Colonic mucosa (tissue), 4 donors: ENCODE measurements at places on chromosomes 4 and X. TPM values are rescaled to one million over a fixed set of nuclear protein-coding genes. Genes with fewer than 3 reads are reported as not detected.

DNA sequence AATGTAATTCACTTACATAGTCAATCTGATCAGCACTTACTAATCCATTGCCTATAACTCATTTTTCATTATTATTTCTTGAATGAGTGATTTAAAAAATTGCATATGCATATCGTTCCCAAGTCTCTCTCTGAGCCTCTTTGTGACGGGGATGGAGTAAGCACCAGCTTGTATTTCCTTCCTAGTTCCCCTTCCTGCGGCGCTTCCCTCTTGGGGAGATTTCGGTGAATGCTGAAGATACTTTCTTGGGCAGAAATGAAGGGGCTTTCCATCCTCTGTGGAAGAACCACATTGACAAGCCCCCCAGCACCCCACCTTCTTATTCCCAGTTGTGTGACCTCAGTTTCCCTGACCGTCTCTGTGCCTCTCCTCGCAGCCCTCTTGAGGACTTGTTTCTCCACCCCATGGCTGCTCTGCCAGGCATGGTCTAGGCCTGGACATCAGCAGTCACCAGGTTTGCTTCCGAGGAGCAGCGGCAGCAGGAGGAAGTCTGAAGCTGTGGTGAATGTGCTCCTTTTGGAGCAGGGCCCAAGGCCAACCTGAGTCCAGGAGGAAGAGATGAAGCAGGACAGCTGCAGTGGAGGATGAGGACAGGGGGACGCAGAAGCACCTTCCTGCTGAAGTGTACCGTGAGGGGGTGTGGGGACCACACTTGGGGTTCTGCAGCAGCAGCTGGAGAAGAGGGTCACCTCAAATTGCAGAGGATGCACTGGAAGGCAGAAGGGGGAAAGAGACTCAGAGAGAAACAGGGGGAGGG, 124.9 kb downstream of the IRF2 start:
- no peaks in the 10 kb centered on the region for H3K27me3 ChIP-seq
- no peak overlapping the region for H3K4me3 ChIP-seq
- DNase-seq, result peak; percentile 57
- peaks cover 37% of the 10 kb centered on the region for H3K4me1 ChIP-seq
- peak overlapping the region; percentile 94 for H3K27ac ChIP-seq
- H3K36me3 ChIP-seq, result no peaks in the 10 kb centered on the region

DNA sequence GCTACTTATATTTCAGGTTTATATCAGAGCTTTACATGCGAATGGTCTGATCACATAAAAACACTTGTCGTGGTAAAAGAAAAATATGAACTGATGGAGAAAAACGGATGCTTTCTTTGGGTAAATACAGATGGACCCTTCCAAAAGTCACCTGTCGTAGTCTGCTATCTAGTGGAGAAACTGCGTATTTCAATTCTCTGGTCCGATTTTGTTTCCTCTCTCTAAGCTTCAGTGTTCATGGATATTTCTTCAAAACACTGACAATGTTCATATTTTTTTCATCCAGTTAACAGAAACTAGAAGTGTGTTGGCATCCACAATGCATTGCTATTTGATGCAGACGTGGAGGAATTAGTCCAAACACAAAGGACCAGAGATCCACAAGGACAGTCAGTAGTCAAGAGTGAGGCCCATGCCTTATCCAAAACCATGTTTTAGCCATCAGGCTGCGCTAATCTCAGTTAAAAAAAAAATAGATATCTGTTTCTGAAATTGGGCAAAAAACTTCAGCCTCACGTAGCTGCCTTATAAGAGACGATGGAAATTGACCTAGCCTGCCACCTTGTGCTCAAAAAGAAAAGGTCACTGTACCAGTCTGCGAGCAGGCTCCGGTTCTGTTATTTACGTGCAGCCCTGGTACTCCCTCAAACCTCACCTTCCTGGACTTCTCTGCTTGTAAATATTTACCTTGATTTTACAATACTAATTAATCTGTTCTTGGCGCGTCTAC, 16.0 kb downstream of the MEPE start:
- no peak overlapping the region for H3K27ac ChIP-seq
- H3K36me3 ChIP-seq, result no peaks in the 10 kb centered on the region
- H3K4me1 ChIP-seq, result no peaks in the 10 kb centered on the region

DNA sequence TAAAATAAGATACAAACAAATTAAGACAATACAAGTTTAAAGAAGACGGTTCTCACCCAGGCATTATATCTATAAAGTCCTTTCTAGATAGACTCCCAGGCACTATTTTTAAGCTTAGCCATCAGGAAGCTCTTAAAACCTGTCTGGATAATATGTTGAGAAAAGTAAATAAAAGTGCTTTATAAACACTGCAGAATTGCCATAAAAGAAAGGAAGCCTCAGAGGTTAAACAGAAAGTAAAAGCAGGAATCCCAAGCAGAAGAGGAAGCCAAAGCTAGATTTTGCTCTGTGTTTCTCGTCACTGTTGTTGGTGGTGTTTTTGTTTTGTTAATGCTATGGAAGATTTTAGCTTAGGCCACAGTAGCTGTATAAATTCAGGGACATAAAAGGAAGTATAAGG, 1267.3 kb downstream of the PCDH19 start:
- H3K27me3 ChIP-seq, result no peaks in the 10 kb centered on the region
- H3K4me3 ChIP-seq, result no peak overlapping the region
- no peaks in the 10 kb centered on the region for H3K4me1 ChIP-seq
- DNase-seq, result no peak
- no peak overlapping the region for H3K27ac ChIP-seq

DNA sequence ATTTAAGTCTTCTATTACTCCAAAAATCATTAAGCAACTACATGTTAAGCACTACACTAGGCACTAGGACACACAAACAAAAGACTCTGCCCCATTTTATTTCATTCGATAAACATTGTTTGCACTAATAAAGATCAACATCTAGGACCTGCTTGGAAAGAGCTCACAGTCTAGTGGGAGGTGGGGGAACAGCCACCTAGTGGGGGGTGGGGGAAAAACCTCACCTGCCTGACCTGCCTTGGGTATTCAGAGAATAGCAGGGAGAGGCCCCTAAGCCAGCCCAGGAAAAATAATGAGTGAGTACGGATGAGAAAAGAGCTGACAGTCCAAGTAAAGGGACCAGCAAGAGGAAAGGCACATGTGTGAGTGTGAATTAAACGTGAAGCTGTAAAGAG, 52.2 kb downstream of the PRDM5 start:
- H3K27me3 ChIP-seq, result no peaks in the 10 kb centered on the region
- peak overlapping the region; percentile 32 for H3K27ac ChIP-seq
- H3K4me1 ChIP-seq, result no peaks in the 10 kb centered on the region
- no peaks in the 10 kb centered on the region for H3K36me3 ChIP-seq

Gene GNPDA2
- total RNA-seq, result 4.7 TPM

DNA sequence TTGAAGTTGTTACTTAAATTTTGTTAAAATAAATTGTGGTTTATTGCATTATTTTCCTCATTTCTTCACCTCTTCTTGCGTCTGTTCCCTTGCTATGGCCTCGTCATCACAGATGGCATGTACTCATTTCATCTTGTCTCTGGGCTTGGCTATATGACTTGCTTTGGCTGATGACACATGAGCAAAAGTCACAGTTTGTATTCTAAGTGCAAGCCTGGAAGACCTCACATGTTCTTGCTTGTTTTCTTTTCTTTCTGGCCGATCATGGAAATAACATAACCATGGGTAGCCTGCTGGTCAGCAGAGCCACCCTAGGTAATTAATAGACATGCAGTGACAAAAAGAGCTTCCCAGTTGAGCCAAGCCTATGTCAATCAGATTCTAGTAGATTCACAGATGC, 527.9 kb downstream of the SPRY1 start:
- no peaks in the 10 kb centered on the region for H3K36me3 ChIP-seq
- no peaks in the 10 kb centered on the region for H3K4me1 ChIP-seq
- H3K4me3 ChIP-seq, result no peak overlapping the region
- no peaks in the 10 kb centered on the region for H3K27me3 ChIP-seq

- no peak for DNase-seq
- H3K4me1 ChIP-seq, result no peaks in the 10 kb centered on the region
- no peak overlapping the region for H3K4me3 ChIP-seq
Observed at GRCh38 chr4:76696109-76696508, 201.8 kb downstream of the SOWAHB start.

- no peaks in the 10 kb centered on the region for H3K36me3 ChIP-seq
- no peak overlapping the region for H3K4me3 ChIP-seq
- no peaks in the 10 kb centered on the region for H3K4me1 ChIP-seq
Observed at GRCh38 chr4:145703850-145704497, 24.0 kb downstream of the C4orf51 start.

DNA sequence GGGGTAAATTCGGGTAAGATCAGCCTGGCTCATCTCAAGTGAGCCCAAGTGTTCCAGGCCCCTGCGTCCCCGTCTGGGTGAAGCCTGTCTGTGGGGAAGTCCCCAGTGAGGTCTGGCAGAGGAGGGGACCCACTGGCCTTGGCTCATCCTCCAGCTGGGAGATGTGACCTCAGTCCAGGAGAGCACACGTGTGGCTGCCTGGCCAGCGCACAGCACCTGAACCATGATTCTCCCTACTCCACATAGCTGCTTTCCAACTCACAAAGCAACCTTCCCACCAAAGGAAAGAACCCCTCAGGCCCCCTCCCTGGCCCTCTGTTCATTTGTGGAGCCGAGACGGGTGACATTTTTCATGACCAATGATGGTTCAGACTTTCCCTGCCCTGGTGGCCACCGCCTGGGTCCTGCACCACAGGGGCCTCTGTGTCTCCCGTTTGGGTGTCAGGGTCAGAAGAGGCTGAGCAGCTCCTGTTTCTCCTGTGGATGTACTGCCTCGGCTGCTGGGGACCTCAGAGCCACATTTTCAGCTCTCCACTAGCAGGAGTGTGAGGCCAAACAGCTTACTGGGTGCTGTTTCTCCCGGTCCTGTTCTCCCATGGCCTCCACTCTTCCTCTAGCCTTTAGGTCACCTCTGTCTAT, 111.4 kb downstream of the CPZ start:
- no peak overlapping the region for H3K4me3 ChIP-seq
- no peak for DNase-seq
- H3K36me3 ChIP-seq, result no peaks in the 10 kb centered on the region

DNA sequence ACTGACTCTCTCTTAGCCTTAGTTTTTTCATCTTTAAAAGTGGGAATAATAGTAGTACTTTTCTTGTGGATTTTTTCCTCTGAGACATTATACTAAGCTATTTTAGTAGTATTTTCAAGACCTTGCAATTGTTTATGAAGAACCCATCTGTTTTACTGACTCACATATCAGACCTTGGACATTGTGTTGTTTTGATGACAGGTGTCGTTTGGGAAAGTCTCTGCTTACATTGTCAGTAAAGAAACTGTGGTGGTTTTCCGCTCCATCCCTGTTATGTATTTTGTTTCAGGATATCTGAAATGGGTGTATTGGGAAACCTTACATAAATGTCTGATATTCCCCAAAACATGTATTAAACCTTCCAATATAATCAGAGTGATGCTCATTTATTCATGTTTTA, 92.2 kb downstream of the STIM2 start:
- no peak overlapping the region for H3K4me3 ChIP-seq
- H3K27me3 ChIP-seq, result no peaks in the 10 kb centered on the region
- no peak for DNase-seq
- H3K4me1 ChIP-seq, result no peaks in the 10 kb centered on the region

GRCh38 chrX:16469870-16470269, 180.1 kb upstream of the S100G start:
- no peaks in the 10 kb centered on the region for H3K27me3 ChIP-seq
- no peaks in the 10 kb centered on the region for H3K36me3 ChIP-seq
- no peak for DNase-seq
- H3K4me3 ChIP-seq, result no peak overlapping the region
- H3K27ac ChIP-seq, result no peak overlapping the region

DNA sequence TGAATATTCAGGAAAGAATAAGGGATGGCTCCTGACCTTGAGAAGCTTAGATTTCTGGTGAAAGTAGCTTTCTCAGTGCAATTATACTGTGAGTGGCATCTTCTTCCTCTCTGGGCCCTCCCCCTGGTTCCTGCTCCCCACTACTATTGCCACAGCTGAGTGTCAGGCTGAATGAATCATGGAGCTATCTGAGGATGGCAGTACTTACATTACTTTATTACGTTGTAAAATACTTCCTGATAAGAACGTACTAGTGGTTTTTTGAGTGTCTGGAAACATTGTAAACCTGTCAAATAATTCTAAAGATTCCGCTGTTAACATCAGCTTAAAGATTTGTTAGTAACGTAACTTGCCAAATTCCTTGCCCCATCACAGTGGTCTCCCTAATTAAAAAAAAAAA, 36.2 kb downstream of the ARHGAP10 start:
- no peaks in the 10 kb centered on the region for H3K4me1 ChIP-seq
- no peak overlapping the region for H3K4me3 ChIP-seq
- DNase-seq, result no peak
- H3K27me3 ChIP-seq, result no peaks in the 10 kb centered on the region

Gene IL21
- total RNA-seq, result not detected

DNA sequence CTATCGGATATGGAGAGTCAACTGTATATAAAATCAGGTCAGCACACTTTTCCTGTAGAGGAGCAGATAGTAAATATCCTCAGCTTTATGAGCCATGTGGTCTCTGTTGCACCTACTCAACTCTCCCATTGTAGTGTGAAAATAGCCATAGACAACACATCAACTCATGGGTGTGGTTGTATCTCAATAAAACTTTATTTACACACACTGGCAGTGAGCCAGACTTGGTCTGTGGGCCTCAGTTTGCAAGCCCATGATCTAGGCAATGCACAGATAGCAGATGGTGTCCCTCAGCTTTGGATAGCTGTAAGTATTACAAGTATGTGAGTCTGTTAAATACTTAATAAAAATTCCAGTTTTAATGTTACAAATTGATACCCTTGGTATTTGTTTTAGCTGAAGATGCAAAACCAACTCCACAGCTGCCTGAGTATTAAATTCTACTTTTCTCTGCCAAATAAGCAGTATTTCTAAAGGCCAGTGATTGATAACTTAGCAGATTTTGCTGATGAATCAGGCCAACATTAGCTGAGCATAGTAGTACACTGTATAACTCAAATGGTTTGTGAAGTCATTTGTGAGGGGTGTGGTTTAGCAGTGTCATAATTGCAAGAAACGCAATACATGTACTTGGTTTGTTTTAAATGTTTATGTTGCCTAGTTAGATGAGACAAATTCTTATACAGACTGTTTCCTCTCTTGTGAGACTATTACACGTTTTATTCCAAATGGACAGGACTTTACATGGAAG, 87.3 kb downstream of the GPR143 start:
- no peaks in the 10 kb centered on the region for H3K36me3 ChIP-seq
- no peaks in the 10 kb centered on the region for H3K27me3 ChIP-seq
- no peak for DNase-seq
- H3K4me3 ChIP-seq, result no peak overlapping the region
- H3K27ac ChIP-seq, result no peak overlapping the region

GRCh38 chrX:39591099-39591498, 506.7 kb downstream of the BCOR start:
- no peak for DNase-seq
- no peak overlapping the region for H3K27ac ChIP-seq
- H3K4me1 ChIP-seq, result no peaks in the 10 kb centered on the region

DNA sequence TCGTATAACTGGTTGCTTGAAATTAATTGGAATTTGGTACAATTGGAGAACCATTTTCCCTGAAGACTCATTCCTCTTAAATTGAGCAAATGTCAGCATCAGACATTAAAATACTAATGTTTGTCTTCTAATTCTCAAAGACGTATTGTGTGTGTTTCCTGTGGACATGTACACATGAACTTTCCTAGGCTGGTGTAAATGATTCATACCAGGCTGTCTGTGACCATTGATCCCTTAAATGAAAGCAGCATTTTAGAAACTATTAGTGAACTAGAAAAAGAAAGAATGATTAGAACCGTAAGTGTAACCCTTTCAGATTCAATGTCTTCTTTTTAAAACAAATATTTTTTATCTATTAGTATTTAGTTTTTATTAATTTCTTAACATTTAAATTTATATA, 332.9 kb downstream of the PPP3CA start:
- no peaks in the 10 kb centered on the region for H3K36me3 ChIP-seq
- no peak overlapping the region for H3K27ac ChIP-seq
- H3K4me1 ChIP-seq, result no peaks in the 10 kb centered on the region
- DNase-seq, result no peak

Gene LANCL3
- total RNA-seq, result 1.9 TPM
